Hair follicle dermal papilla cell (primary cell): ENCODE measurements at places on chromosomes 13 and 19. TPM values are rescaled to one million over a fixed set of nuclear protein-coding genes. Genes with fewer than 3 reads are reported as not detected.

ATP4A gene
- not detected in 2 replicates for total RNA-seq

TFDP1 gene
- total RNA-seq = 61.7 and 64.9 TPM in 2 replicates

OR4F17 gene
- total RNA-seq = not detected in 2 replicates

LGALS16 gene
- not detected in 2 replicates for total RNA-seq

MBD3L2 gene
- not detected in 2 replicates for total RNA-seq

ADGRE3 gene
- total RNA-seq = not detected in 2 replicates

CIC gene
- 47.1 and 48.7 TPM in 2 replicates for total RNA-seq

MEDAG gene
- 1.8 and 4.5 TPM in 2 replicates for total RNA-seq

NCR1 gene
- total RNA-seq = not detected in 2 replicates

ACP7 gene
- total RNA-seq = 0.36 and 1.1 TPM in 2 replicates

PLVAP gene
- under 0.01 TPM in 1 of 2 replicates, not detected in the other for total RNA-seq

TNFSF13B gene
- 1.8 and 3.6 TPM in 2 replicates for total RNA-seq

MUC16 gene
- total RNA-seq = not detected in 2 replicates

ZNF284 gene
- total RNA-seq = 3.2 and 3.4 TPM in 2 replicates

RNF113B gene
- total RNA-seq = not detected in 2 replicates

CGB3 gene
- total RNA-seq = not detected in 2 replicates

C19orf33 gene
- not detected in 2 replicates for total RNA-seq

GRWD1 gene
- 30.2 and 31.0 TPM in 2 replicates for total RNA-seq

C19orf81 gene
- 0.49 TPM in 1 of 2 replicates, not detected in the other for total RNA-seq

SULT2B1 gene
- total RNA-seq = 0.36 TPM in 1 of 2 replicates, not detected in the other

SIGLEC9 gene
- not detected in 2 replicates for total RNA-seq

ODAD3 gene
- total RNA-seq = 0.32 and 0.36 TPM in 2 replicates

TLE5 gene
- total RNA-seq = 343 and 350 TPM in 2 replicates

C1QTNF9 gene
- not detected in 2 replicates for total RNA-seq

ITM2B gene
- 87.1 and 105 TPM in 2 replicates for total RNA-seq

C13orf46 gene
- total RNA-seq = 1.1 and 1.3 TPM in 2 replicates

ZNF548 gene
- total RNA-seq = 25.4 and 30.2 TPM in 2 replicates

CYP2A6 gene
- total RNA-seq = not detected in 2 replicates

MYO1F gene
- total RNA-seq = 0.85 and 2.8 TPM in 2 replicates

VSTM1 gene
- total RNA-seq = not detected in 2 replicates

PLPP2 gene
- total RNA-seq = 3.8 and 14.8 TPM in 2 replicates

ZNF571 gene
- 2.4 and 2.9 TPM in 2 replicates for total RNA-seq

COQ8B gene
- 39.1 and 52.5 TPM in 2 replicates for total RNA-seq

PLPPR3 gene
- 1.3 and 2.4 TPM in 2 replicates for total RNA-seq

ZNF844 gene
- 7.3 and 7.4 TPM in 2 replicates for total RNA-seq

WASF3 gene
- total RNA-seq = 14.7 and 15.9 TPM in 2 replicates
